ENCODE measurements at places on chromosomes 5 and 9. TPM values are rescaled to one million over a fixed set of nuclear protein-coding genes. Genes with fewer than 3 reads are reported as not detected.

The PCDHGA9 gene
- 5.8 TPM for total RNA-seq

The CXCL14 gene
- total RNA-seq = 0.42 TPM

- no peaks in the 10 kb centered on the region for H3K4me1 ChIP-seq
- H3K4me3 ChIP-seq = no peak overlapping the region
- no peak for DNase-seq
- H3K36me3 ChIP-seq = no peaks in the 10 kb centered on the region
- H3K27me3 ChIP-seq = no peaks in the 10 kb centered on the region
- no peak overlapping the region for H3K27ac ChIP-seq
These were observed 45.5 kb upstream of the MPDZ start for GRCh38 chr9:13324988-13325387.

GRCh38 chr9:33051144-33051543, 25.3 kb downstream of the SMU1 start:
- no peak overlapping the region for H3K4me3 ChIP-seq
- peaks cover 66% of the 10 kb centered on the region for H3K36me3 ChIP-seq
- H3K4me1 ChIP-seq = no peaks in the 10 kb centered on the region
- no peaks in the 10 kb centered on the region for H3K27me3 ChIP-seq
- H3K27ac ChIP-seq = no peak overlapping the region

DNA sequence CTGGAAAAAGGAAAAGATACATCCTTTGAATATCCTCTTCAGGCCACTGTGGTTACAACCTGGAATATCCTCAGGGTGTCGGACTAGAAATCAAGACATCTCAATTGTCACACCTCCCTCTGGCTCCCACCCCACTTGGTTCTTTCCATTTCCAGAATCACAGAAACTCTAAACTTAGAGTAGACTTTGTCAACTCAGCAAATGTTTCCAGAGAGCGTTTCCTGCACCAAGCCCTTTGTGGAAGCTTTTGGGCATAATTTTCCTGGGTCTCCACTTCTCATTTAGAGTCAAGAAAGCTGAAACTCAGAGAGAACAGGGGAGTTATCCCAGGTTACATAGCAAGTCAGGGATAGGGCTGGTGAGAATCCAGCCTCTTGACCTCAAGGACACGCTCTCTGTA, 108.8 kb downstream of the ASTN2 start:
- no peaks in the 10 kb centered on the region for H3K27me3 ChIP-seq
- no peaks in the 10 kb centered on the region for H3K36me3 ChIP-seq
- no peak overlapping the region for H3K27ac ChIP-seq
- no peaks in the 10 kb centered on the region for H3K4me1 ChIP-seq
- no peak overlapping the region for H3K4me3 ChIP-seq

The PDE6A gene
- not detected for total RNA-seq

The GPX8 gene
- 8.4 TPM for total RNA-seq

- DNase-seq = no peak
- no peak overlapping the region for H3K27ac ChIP-seq
- no peaks in the 10 kb centered on the region for H3K27me3 ChIP-seq
- H3K4me1 ChIP-seq = no peaks in the 10 kb centered on the region
- no peak overlapping the region for H3K4me3 ChIP-seq
- H3K36me3 ChIP-seq = no peaks in the 10 kb centered on the region
These were observed 32.1 kb upstream of the RICTOR start for GRCh38 chr5:39106322-39106721.

DNA sequence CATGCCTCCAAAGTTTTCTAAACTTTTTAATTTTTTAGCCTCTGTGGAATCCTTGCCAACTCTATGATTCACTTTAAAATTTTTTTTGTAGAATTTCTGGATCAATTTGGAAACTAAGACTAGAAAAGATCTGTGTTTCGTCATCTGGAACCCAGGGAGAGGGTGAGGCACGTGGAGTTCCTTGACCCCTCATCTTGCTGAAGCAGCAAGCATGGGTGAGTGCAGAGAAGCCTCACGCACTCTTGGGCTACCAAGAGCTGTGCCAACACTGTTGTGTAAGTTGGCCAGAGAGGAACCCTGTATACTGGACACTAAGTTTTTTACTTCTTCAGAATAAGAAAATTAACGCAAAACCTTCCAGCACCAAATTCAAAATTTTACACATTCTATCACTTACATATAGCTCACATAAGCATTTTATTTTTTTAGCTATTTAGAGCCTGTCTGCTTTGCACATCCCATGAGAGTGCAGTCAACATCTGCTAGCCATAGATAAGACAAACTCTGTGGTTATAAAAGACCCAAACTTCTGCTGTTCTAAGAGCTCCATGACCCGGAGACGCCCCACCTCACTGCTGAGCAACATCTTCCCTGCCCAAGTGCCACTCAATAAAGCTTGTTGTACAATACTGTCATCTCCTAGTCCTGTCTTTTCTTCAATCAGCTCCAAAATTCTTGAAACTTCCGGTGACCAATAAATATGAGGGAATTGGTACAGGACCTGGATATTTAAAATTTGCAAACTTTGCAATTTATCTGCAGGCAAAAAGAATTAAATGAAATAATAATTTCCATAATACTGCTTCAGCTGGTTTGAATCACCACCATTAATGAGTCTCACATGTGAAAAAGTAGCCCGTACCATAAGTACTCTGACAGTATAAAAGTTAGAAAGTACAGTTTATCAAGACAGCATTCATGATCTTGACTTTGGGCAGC, 69.7 kb upstream of the ADCY2 start:
- no peak for DNase-seq
- H3K4me3 ChIP-seq = no peak overlapping the region
- H3K27me3 ChIP-seq = no peaks in the 10 kb centered on the region
- H3K4me1 ChIP-seq = no peaks in the 10 kb centered on the region

The FRRS1L gene
- 2.5 TPM for total RNA-seq

GRCh38 chr9:112059145-112059965, 115.7 kb downstream of the SUSD1 start:
- no peak overlapping the region for H3K4me3 ChIP-seq
- H3K4me1 ChIP-seq = peaks cover 36% of the 10 kb centered on the region
- no peaks in the 10 kb centered on the region for H3K27me3 ChIP-seq
- no peaks in the 10 kb centered on the region for H3K36me3 ChIP-seq
- no peak for DNase-seq
- H3K27ac ChIP-seq = peak overlapping the region; percentile 73

GRCh38 chr5:121841892-121842291, 9.8 kb upstream of the FTMT start:
- no peak overlapping the region for H3K4me3 ChIP-seq
- no peak overlapping the region for H3K27ac ChIP-seq
- H3K4me1 ChIP-seq = no peaks in the 10 kb centered on the region
- DNase-seq = no peak
- H3K36me3 ChIP-seq = no peaks in the 10 kb centered on the region

- peak overlapping the region; percentile 94 for H3K27ac ChIP-seq
- no peak for DNase-seq
- no peaks in the 10 kb centered on the region for H3K27me3 ChIP-seq
- H3K36me3 ChIP-seq = no peaks in the 10 kb centered on the region
- peaks cover 19% of the 10 kb centered on the region for H3K4me1 ChIP-seq
These were observed 1.1 kb downstream of the DMRTA1 start for GRCh38 chr9:22447618-22448305.

GRCh38 chr9:136645903-136646754, 16.6 kb upstream of the EGFL7 start:
- no peaks in the 10 kb centered on the region for H3K36me3 ChIP-seq
- H3K27me3 ChIP-seq = peaks cover 12% of the 10 kb centered on the region
- H3K4me1 ChIP-seq = peaks cover 29% of the 10 kb centered on the region
- H3K4me3 ChIP-seq = peak overlapping the region; percentile 36

- DNase-seq = no peak
- H3K4me1 ChIP-seq = peaks cover 9% of the 10 kb centered on the region
- H3K27ac ChIP-seq = no peak overlapping the region
- peaks cover 10% of the 10 kb centered on the region for H3K36me3 ChIP-seq
- H3K4me3 ChIP-seq = no peak overlapping the region
These were observed 5.1 kb upstream of the CKS2 start for GRCh38 chr9:89305868-89306267.

The ADRA1B gene
- 2.5 TPM for total RNA-seq

DNA sequence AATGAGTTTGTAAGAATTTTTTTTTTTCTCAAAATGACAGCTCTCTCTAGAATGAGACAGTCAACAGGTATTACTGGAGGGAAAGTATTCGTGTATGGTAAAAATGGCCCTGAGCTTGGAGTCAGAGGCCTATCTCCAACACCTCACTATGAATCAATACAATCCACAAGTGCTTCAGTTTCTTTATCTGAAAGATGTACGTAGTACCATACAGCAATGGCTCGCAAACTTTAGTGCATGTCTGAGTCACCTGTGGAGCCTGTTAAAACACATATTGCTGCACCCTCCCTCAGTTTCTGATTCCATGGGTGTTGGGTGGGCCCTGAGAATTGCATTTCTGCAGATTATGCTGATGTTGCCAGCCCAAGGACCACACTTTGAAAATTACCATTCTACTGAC, 44.6 kb downstream of the DMRT2 start:
- no peak overlapping the region for H3K27ac ChIP-seq
- no peaks in the 10 kb centered on the region for H3K36me3 ChIP-seq
- no peak for DNase-seq
- H3K4me3 ChIP-seq = no peak overlapping the region

The OR1Q1 gene
- not detected for total RNA-seq

DNA sequence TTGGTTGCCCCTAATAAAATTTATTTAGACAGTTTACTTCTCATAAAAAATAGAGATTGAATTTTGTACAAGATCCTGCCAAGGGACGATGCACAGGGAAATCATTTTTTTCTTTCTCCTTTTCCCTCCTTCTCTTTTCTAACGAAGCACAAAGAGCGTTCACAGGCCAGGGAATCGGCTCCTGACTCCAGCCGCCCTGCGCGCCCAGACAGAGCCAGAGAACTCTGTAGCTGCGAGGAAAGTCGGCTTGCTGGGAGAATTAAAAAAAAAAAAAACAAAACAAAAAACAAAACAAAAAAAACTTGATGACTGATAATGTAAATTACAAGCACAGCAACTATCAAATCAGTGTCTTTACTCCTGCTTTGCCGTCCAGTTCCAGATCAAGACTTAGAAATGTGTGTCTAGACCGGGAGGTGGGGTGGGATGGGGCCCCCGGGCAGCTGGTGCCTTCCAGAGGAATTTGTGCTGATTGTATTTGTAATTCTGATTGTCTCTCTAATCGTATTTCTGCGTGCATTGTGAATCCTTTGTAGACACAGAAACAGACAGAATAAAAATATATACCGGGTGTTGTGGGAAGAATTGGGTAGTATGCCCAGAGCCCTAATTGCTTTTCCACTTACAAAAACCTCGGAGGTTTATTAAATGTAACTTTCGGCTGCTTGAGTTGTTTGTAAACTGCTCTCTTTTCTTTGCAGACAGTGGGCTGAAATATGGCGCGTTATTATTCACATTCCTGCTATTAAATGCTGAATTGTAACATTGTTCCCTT, 3.6 kb upstream of the OTP start:
- no peak overlapping the region for H3K4me3 ChIP-seq
- no peak for DNase-seq
- no peak overlapping the region for H3K27ac ChIP-seq
- H3K27me3 ChIP-seq = peaks cover 9% of the 10 kb centered on the region
- no peaks in the 10 kb centered on the region for H3K36me3 ChIP-seq
- H3K4me1 ChIP-seq = peaks cover 60% of the 10 kb centered on the region

DNA sequence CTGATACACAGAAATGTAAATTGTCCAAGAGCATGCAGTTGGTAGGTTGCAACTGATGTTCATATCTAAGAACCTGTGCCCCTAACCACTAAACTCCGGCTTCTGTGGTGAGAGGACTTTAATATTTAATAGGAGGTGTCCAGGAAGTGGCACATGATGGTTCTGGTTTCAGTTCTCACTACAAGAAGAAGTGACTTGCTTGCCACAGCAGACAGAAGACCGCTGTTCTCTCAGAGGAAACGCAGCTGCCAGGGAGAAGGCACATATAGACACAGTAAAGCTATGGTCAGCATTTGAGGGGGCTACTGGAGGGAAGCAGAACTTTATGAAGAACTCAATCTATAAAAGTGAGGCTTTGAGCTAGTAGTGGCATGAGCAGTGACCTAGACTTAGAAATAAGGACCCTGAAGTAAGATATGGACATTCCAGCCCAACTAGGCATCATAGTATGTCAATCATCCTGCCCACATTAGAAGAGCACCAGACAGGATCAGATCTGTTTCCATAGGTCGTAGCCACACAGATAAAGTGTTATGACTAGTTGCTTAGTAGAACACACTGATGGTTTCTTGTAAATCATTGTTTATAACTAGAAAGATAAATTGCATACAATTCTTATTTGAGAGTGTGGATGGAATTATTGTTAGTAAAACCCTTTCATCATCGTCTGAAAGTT, 36.4 kb upstream of the DAB2 start:
- no peak overlapping the region for H3K27ac ChIP-seq
- H3K36me3 ChIP-seq = no peaks in the 10 kb centered on the region
- no peaks in the 10 kb centered on the region for H3K27me3 ChIP-seq
- H3K4me1 ChIP-seq = no peaks in the 10 kb centered on the region

The IFNE gene
- total RNA-seq = not detected

DNA sequence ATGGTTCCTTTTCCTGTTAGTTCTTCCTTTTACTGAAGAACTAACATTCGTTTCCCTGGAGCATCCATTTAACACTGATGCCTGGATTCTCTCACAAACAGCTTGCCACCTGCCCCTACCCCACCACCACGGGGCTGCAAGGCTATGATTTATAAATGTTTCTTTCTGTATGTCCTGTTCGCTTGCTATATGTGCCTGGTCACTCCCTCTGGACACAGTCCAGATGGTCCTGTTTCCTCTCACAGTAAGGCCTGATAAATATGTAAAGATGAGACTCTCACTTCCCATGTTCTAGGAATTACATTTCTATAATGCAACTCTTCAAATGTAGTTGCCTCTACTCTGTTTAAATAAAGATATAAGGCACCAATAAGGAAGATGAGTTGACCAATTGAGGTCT, 146.4 kb upstream of the SHB start:
- H3K27ac ChIP-seq = no peak overlapping the region
- H3K27me3 ChIP-seq = no peaks in the 10 kb centered on the region
- no peaks in the 10 kb centered on the region for H3K36me3 ChIP-seq
- no peak overlapping the region for H3K4me3 ChIP-seq
- no peak for DNase-seq

DNA sequence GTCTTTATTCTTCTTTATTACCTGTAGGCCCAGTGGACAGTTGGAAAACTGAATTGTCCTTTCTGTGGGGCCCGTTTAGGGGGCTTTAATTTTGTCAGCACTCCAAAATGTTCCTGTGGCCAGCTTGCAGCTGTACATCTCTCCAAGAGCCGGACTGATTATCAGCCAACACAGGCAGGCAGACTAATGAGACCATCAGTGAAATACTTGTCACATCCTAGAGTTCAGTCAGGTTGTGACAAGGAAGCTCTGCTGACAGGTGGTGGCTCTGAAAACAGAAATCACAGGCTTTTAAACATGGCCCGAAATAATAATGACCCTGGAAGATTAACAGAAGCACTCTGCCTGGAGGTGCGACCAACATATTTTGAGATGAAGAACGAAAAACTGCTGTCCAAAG, 47.9 kb downstream of the RNF180 start:
- H3K27ac ChIP-seq = no peak overlapping the region
- H3K27me3 ChIP-seq = no peaks in the 10 kb centered on the region
- H3K4me1 ChIP-seq = no peaks in the 10 kb centered on the region
- H3K4me3 ChIP-seq = no peak overlapping the region
- peaks cover 15% of the 10 kb centered on the region for H3K36me3 ChIP-seq
- no peak for DNase-seq

The GCNT1 gene
- total RNA-seq = 4.9 TPM
